ENCODE measurements at places on chromosomes 3 and 15. TPM values are rescaled to one million over a fixed set of nuclear protein-coding genes. Genes with fewer than 3 reads are reported as not detected.
A peak's percentile ranks its signal among the peaks of the same experiment; 100 is the strongest.

ACP3 gene
- total RNA-seq = not detected

TMC3 gene
- total RNA-seq = not detected

C3orf22 gene
- total RNA-seq = not detected

ATP13A5 gene
- total RNA-seq = not detected

MOBP gene
- total RNA-seq = not detected

ENTPD3 gene
- total RNA-seq = not detected

- no peak for DNase-seq
Measured at GRCh38 chr3:122947196-122947595, 80.4 kb downstream of the SEMA5B start.

DNA sequence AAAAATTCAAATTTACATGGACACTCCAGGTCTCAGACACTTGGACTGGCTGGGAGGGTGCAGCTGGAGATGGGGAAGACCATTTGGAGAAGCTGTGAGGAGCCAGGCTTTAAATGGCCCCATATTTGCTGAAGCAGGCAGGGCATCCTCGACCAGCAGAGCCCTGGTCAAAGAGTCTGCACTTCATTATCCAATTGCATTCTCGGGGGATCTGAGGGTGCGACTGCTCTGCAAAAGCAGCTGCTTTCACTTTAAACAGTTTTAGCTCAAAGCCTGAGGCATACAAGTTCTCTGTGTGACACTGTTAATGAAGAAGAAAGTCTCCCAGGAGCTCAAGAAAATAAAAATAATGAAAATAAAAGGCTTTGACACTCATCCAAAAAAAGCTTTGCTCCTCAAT is 98.0 kb upstream of the SLC25A36 start:
- no peak for DNase-seq

DNA sequence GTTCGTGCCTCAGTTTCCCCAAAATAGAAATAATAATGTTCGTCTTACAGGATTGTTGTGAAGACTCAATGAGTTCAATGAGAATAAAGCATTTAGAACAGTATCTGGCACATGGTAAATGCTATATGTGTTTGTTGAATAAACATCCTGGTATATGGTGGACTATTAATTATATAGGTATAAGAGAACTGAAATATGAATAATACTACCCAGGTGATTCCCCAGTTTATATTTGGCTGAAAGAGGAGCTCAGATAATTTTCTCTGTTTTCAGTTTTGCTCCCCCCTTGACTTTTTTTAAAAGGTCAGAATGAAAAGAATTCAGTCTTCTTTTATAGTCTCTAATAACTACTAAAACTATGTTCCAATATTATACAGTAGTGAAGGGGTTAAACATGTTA is 46.9 kb downstream of the USP8 start:
- DNase-seq = no peak

DNA sequence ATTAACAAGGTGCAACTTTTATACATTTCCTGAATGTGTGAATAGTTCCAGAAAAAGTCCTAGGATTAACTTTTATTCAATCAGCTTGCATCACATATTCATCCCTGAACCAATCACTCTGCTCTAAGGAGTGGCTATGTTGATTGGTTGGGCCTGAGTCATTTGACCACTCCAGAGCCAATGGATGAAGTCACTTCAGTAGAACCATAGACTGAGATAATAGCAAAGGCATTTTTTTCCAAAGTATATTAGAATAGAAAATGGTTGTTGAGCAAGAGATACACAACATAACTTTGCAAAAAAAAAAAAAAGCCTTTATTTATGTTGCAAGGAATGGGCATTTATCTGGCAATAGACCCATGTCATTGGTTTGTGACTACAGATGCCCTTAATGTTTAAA is 55.5 kb upstream of the AGTR1 start:
- no peak for DNase-seq

DNA sequence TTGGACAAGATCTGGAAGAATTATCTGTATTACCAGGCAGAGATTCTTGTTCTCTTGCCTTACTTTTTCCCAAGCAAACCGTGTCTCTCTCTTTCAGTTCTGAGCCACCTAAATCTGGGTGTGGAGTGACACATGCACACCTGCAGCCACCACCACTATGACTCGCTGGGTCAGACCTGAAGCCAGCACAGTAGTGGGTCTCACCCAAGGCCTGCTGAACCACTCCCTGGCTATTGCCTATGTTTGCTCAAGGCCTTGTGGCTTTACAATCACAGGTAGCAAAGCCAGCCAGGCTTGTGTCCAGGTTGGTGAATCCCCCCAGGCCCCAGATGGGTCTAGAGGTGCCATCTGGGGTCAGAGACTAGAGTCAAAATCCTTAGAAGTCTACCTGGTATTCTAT is 28.7 kb upstream of the COPB2 start:
- DNase-seq = no peak

GRCh38 chr15:51775967-51776816 is 24.8 kb downstream of the TMOD2 start:
- DNase-seq = peak; percentile 63

DNA sequence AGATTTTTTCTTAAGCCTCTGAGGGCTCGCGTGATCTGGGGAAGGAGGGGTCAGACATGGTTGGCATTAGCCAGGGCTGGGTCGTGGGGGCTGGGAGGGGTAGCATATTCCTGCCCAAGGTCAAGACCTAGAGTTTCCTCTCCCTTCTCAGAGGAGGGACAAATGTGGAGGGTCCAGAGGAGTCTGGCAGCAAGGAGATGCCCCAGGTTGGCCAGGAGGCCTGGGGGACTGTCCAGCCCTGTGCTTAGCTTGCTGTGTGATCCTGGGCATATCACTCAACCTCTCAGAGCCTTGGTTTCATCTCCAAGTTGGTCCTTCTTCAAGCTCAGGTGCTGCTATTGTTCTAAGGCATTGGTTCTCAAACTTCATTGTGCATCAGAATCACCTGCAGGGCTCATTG is 9.1 kb upstream of the CAMP start:
- no peak for DNase-seq

DNA sequence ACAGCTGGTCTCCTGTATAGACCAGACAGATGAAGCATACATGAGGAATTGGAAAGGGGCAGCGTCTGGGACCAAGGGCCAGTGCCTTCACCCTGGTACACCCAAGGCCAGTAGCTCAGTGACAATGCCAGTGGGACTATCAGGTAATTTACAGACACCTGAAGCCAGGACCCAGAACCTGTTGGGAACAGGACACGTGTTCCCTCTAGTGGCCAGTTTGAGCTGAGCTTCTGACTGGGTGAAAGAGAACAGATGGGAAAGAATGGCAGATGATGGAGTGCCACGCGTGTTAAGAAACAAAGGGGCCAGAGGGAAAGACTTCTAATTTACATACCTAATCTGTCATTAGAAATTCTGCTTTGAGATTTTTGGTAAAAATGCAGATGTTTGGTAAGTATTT is 5.1 kb upstream of the SLC25A38 start:
- peak; percentile 50 for DNase-seq

GRCh38 chr15:85488997-85489396 is 108.6 kb downstream of the AKAP13 start:
- no peak for DNase-seq

DNA sequence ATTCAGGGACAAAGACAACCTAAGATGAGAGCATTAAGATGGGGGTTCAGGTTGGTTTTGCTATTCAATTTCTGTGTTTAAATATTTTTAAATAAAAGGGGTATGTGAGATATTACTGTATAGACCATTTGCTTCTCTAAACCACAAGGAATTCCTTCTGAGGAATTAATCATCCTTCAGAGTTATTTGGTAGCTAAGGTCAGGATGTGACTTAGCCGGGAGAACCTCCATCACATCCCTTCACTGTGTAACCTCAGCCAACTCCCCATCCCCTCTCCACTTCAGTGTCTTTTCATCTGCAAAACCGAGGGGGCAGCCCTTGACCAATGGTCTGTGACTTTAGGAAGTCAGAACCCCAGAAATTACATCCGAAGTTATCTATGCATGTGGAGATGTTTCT is 48.7 kb upstream of the SKOR1 start:
- DNase-seq = no peak

- DNase-seq = no peak
Measured at GRCh38 chr15:90711842-90712241, 5.3 kb upstream of the BLM start.

- no peak for DNase-seq
Measured at GRCh38 chr3:177904621-177905020, 631.6 kb upstream of the KCNMB2 start.

- DNase-seq = no peak
Measured at GRCh38 chr3:196440696-196441095, 8.5 kb upstream of the UBXN7 start.

- DNase-seq = peak; percentile 75
Measured at GRCh38 chr3:170563712-170564423, 22.0 kb downstream of the SLC7A14 start.

Measured in dermis microvascular lymphatic vessel endothelial cell (primary cell).